ENCODE measurements at places on chromosomes 2 and 18.
A peak's percentile ranks its signal among the peaks of the same experiment; 100 is the strongest.

DNA sequence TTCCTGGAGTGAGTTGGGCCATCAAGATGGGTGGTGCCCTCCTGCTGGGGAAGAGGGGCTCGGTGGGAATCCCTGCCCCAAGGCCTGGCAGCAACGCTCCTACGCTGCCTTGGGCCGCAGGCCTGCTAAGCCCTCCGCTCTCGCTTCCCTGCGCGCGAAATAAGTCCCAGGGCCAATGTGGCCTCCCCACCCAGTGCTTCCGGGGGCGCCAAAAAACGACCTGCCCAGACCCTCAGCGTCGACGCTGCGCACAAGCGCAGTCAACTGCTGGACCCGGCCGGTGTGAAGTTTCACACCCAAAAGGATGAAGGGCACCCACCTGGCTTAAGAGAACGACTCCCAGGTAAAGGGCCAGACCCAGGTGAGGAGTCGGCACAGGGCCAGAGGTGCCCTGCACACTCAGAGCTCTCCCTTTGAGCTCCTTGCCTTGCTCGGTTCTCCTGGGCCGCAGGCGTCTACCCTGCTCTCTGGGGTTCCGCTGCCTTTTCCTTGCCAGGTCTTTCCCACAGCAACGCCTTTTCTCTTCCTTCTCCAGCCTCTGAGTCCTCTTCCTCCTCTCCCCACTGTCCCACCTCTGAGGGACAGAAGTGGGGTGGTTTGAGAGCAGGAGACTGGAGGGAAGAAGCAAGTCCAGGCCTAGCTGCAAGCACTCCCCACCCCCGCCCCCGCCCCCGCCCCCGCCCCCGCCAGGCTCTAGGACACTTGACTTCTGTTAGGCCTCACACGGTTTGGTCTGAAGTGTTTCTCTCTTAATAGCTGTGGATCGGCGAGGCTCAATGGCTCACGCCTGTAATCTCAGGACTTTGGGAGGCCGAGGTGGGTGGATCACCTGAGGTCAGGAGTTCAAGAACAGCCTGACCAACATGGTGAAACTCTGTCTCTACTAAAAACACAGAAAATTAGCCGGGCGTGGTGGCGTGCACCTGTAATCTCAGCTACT lies at the start of gene DNAJC5G:
DNAJC5G (plus strand) TSS at position 223 of the 940 bp plus-strand sequence. CDS start 1,296 bp downstream, outside the sequence.
- no peak for DNase-seq

DNA sequence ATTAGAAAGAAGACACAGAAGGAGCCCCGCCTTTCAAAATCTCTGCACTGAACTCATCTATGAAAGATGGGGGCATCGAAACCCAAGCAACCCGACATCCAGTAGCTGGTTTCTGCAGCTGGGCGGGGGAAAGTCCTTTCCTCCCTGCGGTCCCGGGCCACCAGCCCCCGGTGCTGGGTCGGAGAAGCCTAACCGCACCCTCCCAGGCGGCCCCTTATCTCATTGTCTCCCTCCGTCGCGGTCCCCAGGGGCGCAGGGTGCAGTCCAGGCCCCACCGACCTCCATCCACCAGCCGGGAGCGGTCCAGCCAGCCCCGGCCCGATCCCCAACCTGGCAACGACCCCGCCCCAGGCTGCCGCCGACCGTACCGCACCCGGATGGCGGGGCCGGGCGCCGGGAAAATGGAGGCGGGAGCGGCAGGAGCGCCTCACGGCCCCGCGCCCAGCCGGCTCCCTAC lies 452 bp downstream of the RAPH1 start:
- DNase-seq, result peak; percentile 72

DNA sequence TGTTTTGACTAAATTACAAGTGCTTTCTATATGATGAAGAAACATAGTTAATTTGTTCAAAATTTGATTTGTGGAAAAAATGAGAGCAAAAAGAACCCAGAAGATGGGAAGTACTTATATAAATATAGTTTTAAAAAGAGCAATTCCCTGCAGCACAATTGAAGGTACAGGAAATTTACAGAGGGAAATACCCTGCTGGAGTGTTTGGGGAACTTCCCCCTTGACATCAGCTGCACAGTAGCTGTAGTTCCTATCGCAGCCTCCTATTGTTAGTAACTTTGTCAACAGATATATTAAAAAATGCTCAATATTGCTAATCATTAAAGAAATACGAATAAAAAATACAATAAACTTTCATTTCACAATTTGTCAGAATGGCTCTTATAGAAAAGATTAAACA lies 1118.8 kb upstream of the ZEB2 start:
- DNase-seq, result no peak

DNA sequence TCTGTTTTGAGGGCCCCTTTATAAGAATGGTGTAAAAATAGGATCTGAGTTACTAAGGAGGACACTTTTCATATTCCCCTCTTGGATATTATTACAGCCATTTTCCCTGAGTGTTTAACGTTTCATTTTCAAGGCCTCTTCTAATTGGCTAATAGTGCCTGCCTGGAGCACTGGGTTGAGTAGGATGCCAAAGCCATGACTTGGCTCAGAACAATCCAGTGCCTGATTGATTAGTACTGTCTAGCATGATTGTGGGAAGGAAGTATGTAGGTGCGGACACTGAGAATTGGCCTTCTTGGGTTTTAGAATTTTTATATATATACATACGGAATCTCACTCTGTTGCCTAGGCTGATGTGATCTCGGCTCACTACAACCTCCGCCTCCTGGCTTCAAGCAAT lies 66.1 kb downstream of the NAB1 start:
- DNase-seq, result no peak

Data from sigmoid colon (tissue), 7 donors.